M059J (cell line): ENCODE measurements at places on chromosomes 2 and 18.

DNA sequence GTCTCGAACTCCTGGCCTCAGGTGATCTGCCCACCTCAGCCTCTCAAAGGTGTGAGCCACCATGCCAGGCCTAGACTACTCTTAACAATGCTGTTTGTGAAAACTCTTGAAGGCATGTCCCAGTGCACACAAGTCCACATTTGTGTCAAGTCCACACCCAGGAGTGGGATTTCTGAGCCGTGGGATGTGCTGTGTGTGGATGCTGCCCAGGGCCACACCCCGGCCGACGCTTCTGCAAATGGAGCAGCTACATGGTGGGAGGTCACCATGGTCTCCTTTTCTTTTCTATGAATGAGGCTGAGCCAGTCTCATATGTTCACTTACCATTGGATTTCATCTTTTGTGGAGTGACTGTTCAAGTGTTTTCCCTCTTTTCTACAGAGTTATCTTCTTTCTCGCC lies 15.8 kb downstream of the SNED1 start:
- no peak for DNase-seq

- DNase-seq: peak; percentile 86
These were observed 263.8 kb downstream of the PHLPP1 start for GRCh38 chr18:62979176-62979575.

GRCh38 chr2:27935026-27935425 lies 44.5 kb downstream of the BABAM2 start:
- DNase-seq: no peak

- no peak for DNase-seq
These were observed 23.2 kb downstream of the RALB start for GRCh38 chr2:120275617-120276400.

- DNase-seq: peak; percentile 43
These were observed 97.7 kb downstream of the DPP4 start for GRCh38 chr2:161976295-161976694.

DNA sequence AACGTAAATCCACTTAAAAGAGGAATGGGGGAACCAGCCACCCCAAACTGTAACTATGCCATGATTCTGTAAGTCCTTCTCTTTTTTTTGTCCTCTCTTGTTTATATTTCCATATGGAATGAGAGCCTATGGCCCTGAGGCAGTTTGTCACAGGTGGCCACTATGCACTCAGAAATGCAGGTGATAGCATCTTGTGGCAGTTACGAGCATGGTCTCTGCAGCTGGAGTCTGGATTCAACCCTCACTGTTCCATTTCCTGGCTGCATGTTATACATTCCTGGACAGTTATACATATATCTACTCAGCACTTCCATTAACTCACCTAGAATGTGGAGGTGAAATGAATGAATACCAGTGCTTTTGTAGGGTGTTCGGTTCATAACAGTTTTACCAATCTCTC lies 291.5 kb upstream of the FANCL start:
- no peak for DNase-seq

DNA sequence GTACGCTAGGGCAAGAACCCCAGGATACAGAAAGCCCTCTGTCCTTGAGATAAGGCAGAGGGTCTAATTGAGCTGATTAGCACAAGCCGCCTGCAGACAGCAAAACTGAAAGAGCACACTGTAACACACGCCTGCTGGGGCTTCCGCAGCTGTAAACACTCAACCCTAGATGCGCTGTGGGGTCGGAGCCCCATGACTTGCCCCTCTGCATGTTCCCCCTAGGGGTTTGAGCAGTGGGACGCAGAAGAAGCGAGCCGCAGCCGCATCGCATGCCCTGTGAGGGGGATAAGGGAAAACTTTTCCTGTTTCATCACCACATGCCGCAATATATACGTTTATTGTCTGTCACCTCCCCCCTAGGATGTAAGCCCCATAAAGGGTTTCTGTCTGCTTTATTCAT lies 384.6 kb downstream of the PLCL1 start:
- no peak for DNase-seq

DNA sequence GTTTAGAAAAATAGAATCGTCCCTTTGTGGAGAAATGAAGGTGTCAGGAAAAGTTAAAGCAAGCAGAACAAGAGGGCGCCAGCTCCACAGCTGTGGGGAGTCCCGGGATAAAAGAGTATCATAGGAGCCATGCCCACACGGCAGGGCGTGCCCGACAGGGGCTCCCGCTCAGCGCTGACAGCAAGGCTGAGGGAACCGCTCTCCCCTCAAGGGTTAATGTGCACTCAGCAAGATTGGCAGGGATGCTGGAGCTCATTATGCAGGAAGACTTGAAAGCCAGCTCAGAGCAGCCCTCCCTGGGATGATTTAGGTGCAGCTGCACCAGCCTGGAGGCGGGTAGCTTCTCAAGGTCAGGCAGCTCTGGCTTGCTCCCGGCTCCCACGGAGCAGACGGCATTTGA lies 500.2 kb downstream of the EIPR1 start:
- no peak for DNase-seq

GRCh38 chr2:200862532-200863000 lies 1.9 kb downstream of the CLK1 start:
- peak; percentile 72 for DNase-seq

- DNase-seq: no peak
These were observed 26.2 kb downstream of the CREG2 start for GRCh38 chr2:101361121-101361520.

GRCh38 chr2:231548752-231549151 lies 18.5 kb upstream of the NMUR1 start:
- DNase-seq: peak; percentile 25

- no peak for DNase-seq
These were observed 78.2 kb upstream of the CHRNA1 start for GRCh38 chr2:174842496-174842895.

DNA sequence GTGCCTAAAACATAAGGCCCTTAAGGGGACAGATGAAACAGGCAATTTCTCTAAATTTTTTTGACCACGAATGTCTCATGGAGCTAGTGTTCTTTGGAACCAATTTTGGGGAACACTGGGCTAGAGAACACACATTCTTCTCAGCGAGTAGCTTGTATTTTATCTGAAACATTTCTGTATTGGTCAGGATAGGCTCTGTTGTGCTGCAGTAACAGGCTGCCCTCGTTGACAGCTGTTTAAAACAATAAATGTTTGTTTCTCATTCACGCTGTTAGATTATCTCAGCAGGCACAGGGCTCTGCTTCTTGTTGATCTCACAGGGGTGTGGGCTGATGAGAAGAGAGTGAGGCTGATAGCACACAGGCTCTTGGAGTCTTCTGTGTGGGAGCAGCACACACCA lies 105.3 kb downstream of the SH3RF3 start:
- no peak for DNase-seq

DNA sequence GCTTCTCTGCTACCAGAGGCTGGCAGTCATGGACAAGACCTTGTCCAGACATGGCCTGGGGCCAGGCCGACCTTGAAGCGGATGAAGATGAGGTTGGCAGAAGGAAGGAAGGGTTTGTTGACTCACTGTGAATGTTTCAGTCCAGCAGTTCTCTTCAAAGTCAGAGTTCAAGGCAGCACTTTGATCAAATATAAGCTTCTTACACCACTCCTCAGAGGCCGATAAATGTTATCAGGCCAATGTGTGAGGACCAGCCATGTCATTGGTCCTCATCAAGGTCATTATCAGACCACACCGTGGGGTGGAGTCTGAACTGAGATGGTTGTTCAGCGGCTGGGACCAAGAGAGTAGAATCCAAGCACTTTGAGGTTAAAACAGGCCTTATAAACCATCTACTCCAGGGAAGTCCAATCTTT lies 35.5 kb downstream of the QPCT start:
- peak; percentile 86 for DNase-seq

DNA sequence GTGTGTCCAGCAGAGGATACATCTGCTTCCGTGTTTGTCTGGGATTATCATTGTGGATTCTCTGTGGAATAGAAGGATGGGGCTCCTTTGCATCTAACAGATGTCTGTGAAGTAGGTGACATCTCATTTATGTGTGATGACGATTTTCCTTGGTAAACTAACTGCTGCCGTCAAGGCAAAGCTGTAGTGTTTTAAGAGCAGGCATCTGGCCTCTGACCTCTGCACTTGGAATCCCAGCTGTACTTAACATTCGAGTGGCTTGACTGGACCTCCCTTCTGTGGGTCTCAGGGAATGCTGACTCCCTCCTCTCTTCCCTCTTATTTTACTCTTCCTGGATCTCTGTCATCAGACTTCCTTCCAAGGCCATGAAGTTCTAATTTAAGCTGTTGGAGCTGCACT lies 56.4 kb downstream of the DCDC2C start:
- DNase-seq: no peak

GRCh38 chr2:138121666-138122661 lies 157.7 kb downstream of the HNMT start:
- DNase-seq: no peak

DNA sequence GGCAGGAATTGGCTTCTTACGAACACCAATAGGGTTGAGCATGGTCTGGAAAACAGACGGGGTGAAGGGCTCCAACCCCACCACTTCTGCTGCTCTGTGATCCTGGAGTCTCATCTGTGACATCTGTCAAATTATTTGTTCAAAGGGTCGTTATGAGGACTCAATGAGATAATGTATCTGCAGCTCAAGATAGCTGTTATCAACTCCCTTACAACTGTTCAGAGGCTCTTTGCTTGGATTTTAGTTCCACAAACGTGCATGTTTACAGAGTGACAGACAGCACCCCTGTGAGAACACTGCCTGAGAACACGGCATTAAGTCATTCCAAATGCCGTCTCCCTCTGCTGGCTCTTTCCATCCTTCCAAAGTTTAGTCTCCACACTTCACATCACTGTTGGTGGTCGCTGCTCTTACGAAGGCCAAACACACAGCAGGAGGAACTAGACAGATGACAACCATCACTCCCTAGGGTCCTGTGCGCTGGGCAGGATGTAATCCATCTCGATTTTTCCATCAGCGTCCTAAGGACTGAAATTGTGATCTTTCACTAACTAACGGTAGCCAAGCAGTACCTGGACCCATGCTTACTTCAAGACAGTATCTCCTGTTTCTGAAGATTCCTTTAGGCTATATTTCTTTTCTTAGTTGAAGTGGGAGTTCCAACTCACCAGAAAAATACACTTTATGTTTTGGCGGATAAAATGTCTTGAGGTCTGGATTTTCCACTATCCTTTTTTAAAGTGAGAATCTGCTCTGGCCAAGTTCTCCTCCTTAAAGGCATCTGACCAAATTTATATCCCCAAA lies 220.3 kb downstream of the ANAPC1 start:
- peak; percentile 7 for DNase-seq

- peak; percentile 58 for DNase-seq
These were observed 10.6 kb upstream of the C2orf74 start for GRCh38 chr2:61151436-61151835.

- DNase-seq: no peak
These were observed 25.9 kb upstream of the SGPP2 start for GRCh38 chr2:222398446-222398885.

- DNase-seq: no peak
These were observed 206.1 kb downstream of the ZFP36L2 start for GRCh38 chr2:43020296-43020695.

- peak; percentile 81 for DNase-seq
These were observed 95.0 kb downstream of the TNFRSF11A start for GRCh38 chr18:62420151-62420512.

GRCh38 chr2:44707945-44708660 lies 233.4 kb upstream of the SIX3 start:
- peak; percentile 3 for DNase-seq

- DNase-seq: no peak
These were observed 62.6 kb upstream of the TACR1 start for GRCh38 chr2:75261923-75262322.

DNA sequence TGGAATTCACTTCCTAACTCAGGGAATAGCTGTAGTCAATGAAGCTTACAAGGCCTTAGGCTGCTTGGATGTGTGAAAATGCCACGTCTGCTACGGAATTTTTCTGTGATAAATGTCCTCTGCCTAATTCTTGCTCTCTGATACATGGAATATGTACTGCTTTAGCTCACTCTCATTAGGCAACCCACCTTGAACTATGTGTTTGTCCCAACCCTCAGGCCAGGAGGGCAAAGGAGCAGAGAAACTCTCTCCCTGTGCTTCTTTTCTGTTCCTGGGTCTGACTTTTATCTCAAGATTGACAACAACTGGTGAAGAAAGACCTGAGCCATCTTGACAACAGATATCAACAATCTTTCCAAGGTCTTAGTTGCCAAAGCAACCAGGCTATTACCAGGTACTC lies 143.9 kb downstream of the GCA start:
- no peak for DNase-seq

DNA sequence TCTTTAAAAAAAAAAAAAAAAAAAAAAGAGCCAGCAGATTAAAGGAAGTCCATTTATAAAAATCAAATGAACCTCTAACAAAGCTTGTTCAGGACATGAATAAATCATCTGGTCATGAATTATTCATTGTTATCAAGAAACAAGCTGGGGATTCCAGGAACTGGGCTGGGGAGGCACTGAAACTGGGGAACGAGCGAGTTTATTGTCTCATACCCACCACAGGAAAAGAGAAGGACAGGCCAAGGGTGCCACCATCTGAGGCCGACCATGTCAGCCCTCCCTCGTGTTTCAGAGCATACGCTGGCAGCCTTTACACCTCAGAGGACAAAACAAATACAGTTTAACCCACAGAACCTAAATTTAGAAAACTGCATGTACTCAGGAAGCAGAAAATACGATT lies 164.2 kb downstream of the VWC2L start:
- DNase-seq: peak; percentile 63

GRCh38 chr2:146978577-146979555 lies 866.0 kb upstream of the ACVR2A start:
- no peak for DNase-seq

- no peak for DNase-seq
These were observed 41.6 kb downstream of the CENPO start for GRCh38 chr2:24834733-24835395.

DNA sequence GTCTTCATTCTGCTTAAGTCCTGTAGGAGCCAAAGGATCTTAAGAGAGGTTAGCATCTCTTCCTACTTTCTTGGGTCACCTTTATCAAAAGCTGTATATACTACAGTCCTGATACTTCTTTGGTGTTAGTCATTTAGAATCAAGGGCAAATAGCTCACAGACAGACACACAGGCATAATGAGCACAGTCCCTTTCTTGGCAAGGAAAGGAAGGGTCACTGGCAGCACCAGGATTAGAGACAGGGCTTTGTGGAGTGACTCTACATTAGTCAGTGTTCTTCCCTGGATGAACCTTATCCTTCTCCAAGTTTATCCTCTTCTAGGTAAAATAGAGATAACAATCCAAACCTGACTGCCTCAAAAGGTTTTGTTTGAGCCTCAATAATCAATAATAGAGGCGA lies 40.0 kb upstream of the NCKAP5 start:
- DNase-seq: peak; percentile 48

DNA sequence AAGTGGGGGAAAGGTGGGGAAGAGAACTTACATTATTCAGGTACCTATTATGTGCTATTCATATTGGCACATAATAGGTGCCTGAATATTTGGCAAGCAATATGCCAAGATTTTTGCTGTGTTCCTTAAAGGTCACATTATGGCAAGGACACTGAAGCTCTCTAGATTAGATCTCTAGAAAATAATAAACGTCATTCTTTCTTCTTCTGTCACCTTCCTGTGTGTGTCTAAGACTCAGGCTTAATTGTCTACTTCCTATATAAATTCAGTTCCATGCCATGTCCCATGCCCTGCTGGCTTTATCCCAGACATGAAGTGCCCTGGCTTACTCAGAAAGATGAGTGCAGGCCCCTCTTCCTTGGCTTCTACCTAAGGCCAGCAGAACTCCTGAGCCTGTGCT lies 191.1 kb upstream of the CTAGE1 start:
- DNase-seq: peak; percentile 18

GRCh38 chr2:11867926-11868325 lies 121.5 kb downstream of the LPIN1 start:
- peak; percentile 12 for DNase-seq
